ENCODE measurements at places on chromosomes 12 and 14. TPM values are rescaled to one million over a fixed set of nuclear protein-coding genes. Genes with fewer than 3 reads are reported as not detected.

The CNTN1 gene
- polyA plus RNA-seq: 13.9 TPM

The FSCB gene
- polyA plus RNA-seq: not detected

The SETD1B gene
- 18.5 TPM for polyA plus RNA-seq

The CCDC88C gene
- polyA plus RNA-seq: 10.3 TPM

The RAB5B gene
- polyA plus RNA-seq: 37.1 TPM

The NANOG gene
- 0.04 TPM for polyA plus RNA-seq

The GLI1 gene
- polyA plus RNA-seq: 0.19 TPM

The MGP gene
- polyA plus RNA-seq: 75.6 TPM

The SLC2A14 gene
- polyA plus RNA-seq: 8.0 TPM

The HOXC10 gene
- polyA plus RNA-seq: 0.16 TPM

The SALL2 gene
- 2.3 TPM for polyA plus RNA-seq

The KRT78 gene
- 1.1 TPM for polyA plus RNA-seq

The ANAPC7 gene
- polyA plus RNA-seq: 35.1 TPM

The PAX9 gene
- 0.04 TPM for polyA plus RNA-seq

The CRACR2A gene
- polyA plus RNA-seq: 1.5 TPM

The HCAR2 gene
- polyA plus RNA-seq: 0.08 TPM

The EIF2S3B gene
- polyA plus RNA-seq: 0.46 TPM

The RPS6KA5 gene
- polyA plus RNA-seq: 0.95 TPM

The AMDHD1 gene
- polyA plus RNA-seq: 1.8 TPM

The CABP1 gene
- polyA plus RNA-seq: 3.3 TPM

The PRH2 gene
- 0.42 TPM for polyA plus RNA-seq

The FAM186B gene
- polyA plus RNA-seq: 0.65 TPM
